ENCODE measurements at places on chromosomes 11 and 22.

DNA sequence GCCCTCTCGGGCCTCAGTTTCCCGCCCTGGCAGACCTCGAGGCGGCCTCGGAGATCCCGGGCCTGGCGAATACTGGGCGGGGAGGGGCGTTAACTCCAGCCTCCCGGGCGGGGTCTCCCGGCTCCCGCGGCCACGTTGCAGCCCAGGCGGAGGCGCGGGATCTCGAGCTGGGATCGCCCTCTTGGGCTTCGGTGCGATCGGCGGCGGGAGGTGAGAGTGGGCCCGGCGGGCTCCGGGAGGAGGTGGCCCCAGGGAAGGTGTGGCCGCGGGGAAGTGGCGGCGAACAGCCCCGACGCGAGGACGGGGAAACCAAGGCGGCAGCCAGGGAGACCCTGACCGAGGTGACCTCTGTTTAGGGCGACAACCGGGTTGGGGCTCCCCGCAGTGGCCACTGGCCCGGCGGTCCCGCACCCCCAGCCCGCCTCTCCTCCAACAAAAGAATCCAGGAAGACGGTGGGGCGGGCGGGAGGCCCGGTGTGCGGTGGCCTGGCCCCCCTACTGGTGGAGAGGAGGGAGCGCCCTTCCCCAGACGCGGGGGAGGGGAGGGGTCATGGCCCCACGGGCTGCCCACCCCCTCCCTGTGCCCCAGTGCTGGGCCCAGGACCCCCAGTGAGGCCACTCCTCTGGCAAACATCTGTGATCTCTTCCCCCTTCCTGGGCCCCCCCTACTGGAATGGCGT is at the start of gene PHETA2:
TSS of gene PHETA2 (plus strand) at position 117 of the 680 bp plus-strand sequence. CDS start 3,046 bp downstream, outside the sequence.
- DNase-seq: peak; percentile 61

DNA sequence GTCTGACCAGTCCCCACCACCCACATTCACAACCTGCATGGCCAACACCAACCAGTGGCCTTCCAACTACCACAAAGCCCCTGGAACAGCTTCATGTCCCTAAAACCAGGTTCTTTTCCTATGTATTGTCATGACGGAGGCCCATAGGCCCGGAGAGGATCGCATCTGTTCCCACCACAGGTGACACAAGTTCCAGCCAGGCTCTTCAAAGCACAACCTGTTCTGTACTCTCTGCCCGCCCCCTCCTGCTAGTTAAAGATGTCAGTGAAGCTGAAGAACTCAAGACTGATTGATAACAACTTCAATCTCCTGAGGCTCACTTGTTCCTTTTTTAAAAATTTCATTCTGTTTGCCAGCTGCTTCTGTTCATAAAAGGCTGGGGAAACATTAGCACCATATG is 121.1 kb upstream of the GUCY1A2 start:
- no peak for DNase-seq

DNA sequence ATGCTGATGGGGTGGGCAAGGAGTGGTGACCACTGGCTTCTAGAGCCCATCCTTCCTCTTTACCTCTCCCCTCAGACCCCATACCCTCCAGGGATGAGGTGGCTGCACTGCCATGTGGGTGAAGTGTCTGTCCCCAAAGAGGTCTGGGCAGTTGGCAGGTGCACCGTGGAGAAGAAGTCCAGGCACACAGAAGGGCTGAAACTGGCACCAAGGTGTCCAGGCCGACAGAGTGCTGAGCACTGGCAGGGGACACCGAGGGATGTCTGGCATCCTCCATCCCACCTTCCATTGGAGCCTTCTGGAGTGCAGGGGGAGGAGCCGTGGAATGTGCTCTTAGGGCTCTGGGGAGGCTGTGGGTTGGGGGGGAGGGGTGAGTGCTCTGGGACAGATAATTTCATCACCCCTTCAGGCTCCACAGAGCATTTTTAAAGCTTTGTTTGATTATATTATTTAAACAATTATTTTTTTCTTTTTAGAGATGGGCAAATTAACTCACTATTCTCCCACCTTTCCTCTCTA is 37.9 kb downstream of the PKNOX2 start:
- no peak for DNase-seq

GRCh38 chr11:134443246-134443645 is 31.2 kb upstream of the B3GAT1 start:
- DNase-seq: no peak

- no peak for DNase-seq
These were observed 160.9 kb upstream of the MTMR2 start for GRCh38 chr11:96084610-96085318.

- DNase-seq: no peak
These were observed 317.7 kb downstream of the OPCML start for GRCh38 chr11:133214646-133215045.

DNA sequence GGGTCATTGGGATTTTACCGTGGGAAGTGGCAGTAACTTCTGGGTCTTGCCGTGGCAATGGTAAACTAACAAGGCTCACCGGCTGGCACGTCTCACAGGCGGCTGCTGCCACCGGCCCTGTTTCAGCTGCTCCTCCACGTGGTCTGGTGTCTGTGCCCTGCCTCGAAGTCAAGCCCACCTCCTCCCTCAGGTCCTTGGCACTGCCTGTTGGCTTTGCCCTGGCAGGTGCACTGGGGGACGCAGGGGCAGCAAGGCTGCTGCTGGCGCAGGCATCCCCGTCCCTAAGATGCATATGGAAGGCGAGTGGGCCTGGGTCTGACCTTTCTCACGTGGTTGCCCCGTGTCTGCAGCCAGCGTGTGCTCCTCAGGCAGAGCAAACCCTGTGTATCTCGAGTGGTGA is 783.6 kb downstream of the BRD1 start:
- no peak for DNase-seq

DNA sequence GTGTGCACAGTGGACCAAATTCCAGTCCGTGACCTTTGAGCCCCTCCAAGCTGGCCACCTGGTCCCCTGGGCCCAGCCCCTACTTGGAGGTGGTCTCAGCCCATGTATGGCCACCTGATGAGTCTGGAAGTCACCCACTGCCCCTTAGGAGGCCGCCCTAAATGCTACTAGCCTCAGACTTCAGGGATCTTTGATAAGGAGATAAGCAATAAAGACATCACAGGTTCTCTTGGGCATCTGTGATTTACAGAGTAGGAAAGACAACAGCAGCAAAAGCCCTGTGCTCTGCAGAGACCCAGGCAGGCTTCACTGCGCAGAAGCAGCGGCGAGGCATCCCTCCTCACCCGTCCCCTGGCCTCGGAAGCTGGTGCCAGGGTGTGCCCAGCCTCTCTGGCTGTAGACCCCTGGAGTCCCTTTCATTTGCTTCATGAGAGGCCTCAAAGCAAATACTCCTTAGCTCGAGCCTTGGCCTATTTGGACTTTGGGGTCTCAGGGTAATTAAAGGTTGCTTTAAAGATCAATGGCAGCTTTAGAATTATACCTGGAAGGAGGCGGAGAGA is 360.1 kb downstream of the TBC1D22A start:
- DNase-seq: no peak

DNA sequence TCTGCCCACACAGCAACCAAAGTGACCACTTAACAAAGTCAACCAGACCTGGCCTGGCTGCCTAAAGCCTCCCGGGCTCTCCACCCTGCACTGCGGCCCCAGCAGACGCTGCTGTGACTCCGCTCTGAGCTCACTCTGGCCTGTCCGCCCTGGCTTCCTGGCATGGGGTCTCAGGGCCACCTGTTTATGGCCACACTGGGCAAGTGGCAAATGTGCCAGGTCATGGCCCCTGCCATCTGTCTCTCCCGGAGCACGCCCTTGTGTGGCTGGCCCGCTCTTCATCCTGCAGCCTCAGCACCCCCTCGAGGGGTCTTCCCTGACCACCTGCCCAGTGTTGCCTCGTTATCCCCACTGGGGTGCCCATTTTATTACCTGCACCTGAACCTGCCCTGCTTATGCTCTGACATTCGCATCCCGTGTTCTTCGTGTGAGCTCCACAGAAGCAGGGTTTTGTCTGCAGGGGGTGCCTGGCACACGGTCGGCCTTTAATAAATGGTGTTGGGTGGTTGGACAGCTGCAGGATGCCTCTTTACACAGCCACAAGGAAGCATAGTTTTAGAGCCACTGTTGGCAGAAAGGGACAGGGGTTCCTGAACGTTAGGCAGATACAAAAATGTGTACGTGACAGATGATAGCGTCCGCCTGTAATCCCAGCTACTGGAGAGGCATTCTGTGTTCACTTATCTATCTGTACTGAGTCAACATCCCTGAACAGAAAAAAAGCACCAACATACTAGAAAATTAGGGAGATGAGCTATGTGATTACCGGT is 785.6 kb downstream of the TBC1D22A start:
- peak; percentile 29 for DNase-seq

DNA sequence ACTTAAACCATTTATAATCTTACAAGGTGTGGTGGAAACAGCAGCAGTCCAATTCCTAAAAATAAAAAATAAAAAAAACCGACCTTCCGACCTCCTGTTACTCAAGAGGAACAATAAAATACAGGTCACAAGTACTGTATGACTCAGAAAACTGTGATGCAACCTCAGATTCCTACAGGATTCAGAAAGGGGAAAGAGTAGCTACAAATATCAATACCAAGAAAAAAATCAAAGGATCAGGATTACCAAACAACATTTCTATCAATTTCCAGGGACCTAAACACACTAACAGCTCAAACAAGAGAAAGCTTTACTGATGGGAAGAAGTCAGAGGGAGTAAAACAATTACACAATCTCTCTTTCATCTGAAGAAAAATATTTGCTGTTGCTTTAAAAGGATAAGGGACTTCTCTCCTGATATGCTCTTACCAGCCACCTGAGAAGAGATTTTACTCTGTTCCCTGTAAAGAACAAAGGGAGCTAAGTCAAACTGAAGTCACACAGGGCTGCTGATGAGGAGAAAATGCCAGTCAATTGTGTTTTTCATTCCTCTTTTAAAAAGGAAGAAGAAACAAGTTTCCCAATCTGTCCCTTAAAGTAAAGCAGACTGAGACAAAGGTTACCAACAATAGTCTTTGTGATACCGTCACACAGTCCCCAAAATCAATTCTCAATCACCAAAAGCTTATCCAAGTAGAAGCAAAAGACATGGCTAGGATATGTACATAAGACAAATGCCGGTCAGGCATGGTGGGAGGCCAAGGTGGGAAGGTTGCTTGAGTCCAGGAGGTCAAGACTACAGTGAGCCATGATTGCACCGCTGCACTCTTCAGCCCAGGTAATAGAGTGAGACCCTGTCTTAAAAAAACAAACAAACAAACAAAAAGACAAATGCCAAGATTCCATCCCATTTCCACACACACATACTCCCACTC is 39.3 kb downstream of the AMBRA1 start:
- DNase-seq: no peak

DNA sequence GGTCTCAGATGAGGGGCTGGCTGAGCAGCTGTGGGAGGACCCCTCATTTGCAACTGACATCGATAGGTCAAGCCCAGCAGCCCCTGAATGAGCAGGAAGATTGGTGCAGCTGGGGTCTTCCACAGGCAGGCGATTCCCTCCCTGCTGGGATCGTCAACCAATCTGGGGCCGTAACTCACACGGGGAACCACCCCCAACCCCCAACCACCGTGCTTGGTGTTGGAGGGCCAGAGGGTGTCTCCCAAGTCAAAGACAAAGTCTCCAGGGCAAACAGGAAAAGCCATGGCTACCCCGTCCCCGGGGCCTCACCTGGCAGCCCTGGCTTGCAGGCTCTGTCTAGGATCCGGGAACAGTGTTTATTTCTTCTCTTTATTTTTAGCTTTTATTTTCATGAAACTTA is 26.9 kb upstream of the SCUBE1 start:
- no peak for DNase-seq

GRCh38 chr22:19536564-19536963 is 12.4 kb upstream of the CLDN5 start:
- no peak for DNase-seq

- no peak for DNase-seq
These were observed 940 bp upstream of the TNKS1BP1 start for GRCh38 chr11:57325735-57326048.

- DNase-seq: no peak
These were observed 317.8 kb downstream of the MIAT start for GRCh38 chr22:26974914-26975803.

DNA sequence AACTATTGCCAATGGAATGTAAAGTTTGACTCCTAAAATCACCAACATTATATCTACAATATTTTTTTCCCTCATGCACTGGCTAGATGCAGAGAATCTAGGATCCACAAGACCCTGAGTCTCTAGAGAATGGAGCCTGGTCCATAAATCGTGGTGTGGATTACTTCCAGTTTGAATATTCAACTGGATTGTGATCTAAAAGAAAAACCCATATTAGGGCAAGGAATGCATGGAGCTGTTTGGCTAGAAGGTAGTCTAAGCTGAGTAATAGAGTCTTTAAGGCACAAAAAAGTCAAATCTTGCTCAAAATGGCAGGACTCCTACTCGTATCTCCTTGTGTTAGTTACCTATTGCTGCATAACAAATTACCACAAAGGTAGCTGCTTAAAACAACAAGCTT is 9.4 kb upstream of the MS4A5 start:
- no peak for DNase-seq

DNA sequence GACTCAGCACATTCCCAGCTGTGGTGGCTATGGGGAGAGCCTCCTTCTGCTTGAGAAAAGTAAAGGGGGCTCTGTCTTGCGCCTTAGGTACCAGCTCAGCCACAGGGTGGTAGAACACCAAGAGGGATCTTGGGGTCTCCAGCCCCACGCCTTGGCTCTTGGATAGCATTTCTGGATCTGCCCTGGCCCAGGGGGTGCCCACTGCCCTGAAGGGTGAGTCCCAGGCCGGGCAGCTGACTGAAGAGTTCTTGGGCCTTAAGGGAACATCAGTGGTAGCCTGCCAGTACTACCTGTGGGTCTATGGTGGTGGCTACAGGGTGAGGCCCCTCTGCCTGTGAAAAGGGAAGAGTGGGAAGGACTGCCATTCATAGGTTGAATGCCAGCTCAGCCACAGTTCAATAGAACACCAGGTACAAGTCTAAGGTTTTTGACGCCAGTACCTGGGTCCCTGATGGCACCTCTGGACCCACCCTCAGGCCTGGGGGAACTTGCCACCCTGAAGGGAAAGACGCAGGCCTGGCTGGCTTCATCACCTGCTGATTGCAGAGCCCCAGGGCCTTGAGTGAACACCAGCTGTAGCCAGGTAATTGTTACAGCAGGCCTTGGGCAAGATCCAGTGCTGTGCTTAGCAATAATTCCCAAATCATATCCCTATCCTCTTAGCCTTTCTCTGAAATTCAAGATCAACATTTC is 3.9 kb downstream of the CWF19L2 start:
- no peak for DNase-seq

GRCh38 chr11:5380740-5381342 is 2.8 kb upstream of the OR51M1 start:
- peak; percentile 81 for DNase-seq

DNA sequence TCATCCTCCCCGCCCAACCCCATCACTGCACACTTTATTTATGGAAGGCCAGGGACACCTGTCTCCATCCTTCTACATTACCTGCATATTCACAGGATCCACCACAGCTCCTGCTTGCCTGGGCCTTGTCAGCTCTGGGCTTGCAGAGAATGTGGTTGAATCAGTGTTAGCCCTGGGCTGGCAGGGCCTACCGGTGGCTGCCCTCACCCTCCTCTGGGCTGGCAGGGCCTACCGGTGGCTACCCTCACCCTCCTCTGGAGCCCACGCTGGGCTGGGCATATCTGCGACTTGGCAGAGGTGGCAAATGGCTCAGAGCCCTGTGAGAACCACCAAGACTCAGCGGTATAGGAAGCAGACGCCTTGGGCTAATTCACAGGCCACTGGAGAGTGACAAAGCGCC is 300.9 kb downstream of the NTM start:
- DNase-seq: no peak

GRCh38 chr11:60717956-60718355 is 6.6 kb upstream of the MS4A18 start:
- DNase-seq: no peak

GRCh38 chr22:25696763-25697162 is 45.2 kb upstream of the MYO18B start:
- DNase-seq: no peak

Data from islet precursor cell (in vitro differentiated cells).